Fibroblast of lung (primary cell): ENCODE measurements at places on chromosomes 6 and 20. TPM values are rescaled to one million over a fixed set of nuclear protein-coding genes. Genes with fewer than 3 reads are reported as not detected.

DNA sequence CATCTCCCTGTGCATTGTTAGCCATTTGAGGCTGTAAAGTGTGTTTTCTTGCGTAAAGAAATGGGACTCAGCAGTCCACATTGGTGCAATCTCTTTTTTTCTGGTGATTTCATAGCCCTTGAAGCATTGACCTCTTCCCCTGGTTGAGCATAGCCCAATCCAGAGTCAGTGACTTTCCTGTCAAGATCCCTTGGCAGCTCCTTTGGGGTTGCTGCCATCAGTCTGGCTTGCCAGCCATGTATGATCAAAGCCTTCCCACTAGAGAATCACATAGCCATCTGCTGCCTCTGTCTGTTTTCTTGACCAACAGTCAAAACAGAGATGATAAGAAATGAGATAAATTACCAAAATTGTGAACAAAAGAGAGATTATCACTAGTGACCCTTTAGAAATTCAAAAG is 19.6 kb downstream of the HLA-A start:
- no peak overlapping the region for H3K4me3 ChIP-seq
- DNase-seq: no peak
- H3K27ac ChIP-seq: no peak overlapping the region
- H3K27me3 ChIP-seq: no peaks in the 10 kb centered on the region
- H3K4me1 ChIP-seq: peaks cover 9% of the 10 kb centered on the region
- H3K36me3 ChIP-seq: no peaks in the 10 kb centered on the region

DNA sequence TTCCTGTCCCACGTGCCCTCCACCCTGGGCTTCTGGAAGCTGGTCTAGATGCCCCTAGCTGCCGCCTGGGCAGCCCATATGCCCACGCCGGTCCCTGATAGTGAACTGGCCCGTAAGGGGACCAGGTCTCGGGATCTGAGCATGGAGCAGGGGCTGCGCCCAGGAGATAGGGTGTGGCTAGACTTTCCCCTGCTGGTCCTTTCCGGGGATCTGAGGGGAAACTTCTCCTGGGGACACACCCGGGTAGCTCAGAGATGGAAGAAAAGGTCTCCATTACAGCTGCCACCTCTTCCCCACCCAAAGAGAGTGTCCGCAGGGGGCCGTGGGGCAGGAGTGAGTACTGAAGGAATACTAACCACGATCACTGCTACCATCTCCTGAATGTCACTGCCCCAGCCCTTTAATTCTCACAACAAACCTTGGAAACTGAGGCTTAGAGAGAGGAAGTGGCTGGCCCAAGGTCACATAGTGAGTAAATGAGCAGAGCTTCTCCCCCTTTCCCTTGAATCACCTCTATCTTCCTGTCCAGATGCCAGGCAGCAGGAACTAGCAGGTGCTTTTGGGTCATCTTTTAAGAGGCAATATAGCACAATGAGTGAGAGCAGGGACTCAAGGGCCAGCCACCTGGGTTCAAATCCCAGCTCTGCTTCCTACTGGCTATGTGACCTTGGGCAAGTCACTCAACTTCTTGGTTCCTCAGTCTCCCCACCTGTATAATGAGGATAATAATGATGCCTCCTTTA is 11.8 kb upstream of the CCN5 start:
- DNase-seq: no peak
- peaks cover 34% of the 10 kb centered on the region for H3K4me1 ChIP-seq
- peak overlapping the region; percentile 49 for H3K27ac ChIP-seq
- H3K27me3 ChIP-seq: peaks cover 2% of the 10 kb centered on the region
- no peaks in the 10 kb centered on the region for H3K36me3 ChIP-seq

GRCh38 chr20:9949563-9949962 is 85.2 kb upstream of the ANKEF1 start:
- no peaks in the 10 kb centered on the region for H3K36me3 ChIP-seq
- no peak overlapping the region for H3K27ac ChIP-seq
- DNase-seq: peak; percentile 32
- no peaks in the 10 kb centered on the region for H3K27me3 ChIP-seq
- H3K4me3 ChIP-seq: no peak overlapping the region
- H3K4me1 ChIP-seq: no peaks in the 10 kb centered on the region

DNA sequence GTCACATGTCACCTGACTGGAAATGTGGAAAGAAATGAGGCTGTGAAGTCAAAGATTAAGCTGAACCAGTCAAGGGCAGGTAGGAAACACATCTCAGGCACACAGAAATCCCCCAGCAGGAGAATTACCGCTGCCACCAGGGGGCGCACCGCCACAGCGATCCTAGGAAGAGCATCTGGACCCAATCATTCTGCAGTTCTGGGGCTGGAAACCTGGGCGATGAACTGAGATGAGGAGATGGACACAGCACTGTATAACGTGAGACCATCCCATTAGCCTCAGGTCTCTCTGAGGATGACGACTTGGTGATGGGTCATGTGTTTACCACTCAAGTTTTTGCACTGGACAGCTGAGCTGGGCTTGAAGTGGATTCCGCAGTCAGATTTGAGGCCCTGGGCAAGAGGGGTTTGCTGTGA is 6.5 kb upstream of the SLC24A3 start:
- H3K4me3 ChIP-seq: no peak overlapping the region
- no peak overlapping the region for H3K27ac ChIP-seq
- H3K27me3 ChIP-seq: peaks cover 4% of the 10 kb centered on the region
- no peaks in the 10 kb centered on the region for H3K4me1 ChIP-seq
- no peaks in the 10 kb centered on the region for H3K36me3 ChIP-seq

DNA sequence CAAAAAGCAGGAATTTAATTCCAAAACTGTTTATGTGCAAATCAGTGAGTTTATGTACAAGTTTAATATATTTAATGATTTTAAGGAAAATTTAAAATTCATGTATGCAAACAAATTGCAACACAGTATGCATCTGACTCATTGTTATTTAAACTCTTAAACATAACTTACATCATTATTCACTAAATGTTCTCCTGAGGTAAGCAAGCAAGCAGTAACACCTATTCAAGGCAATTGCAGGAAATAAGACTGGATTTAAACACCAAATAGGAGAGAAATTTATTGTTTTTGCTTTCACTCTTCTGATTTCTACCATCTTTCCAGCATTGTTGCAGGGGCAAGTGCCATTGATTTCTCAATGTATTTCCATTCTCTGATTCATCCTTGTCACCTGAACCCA is 239.5 kb downstream of the TFAP2A start:
- H3K36me3 ChIP-seq: no peaks in the 10 kb centered on the region
- H3K27me3 ChIP-seq: no peaks in the 10 kb centered on the region
- no peaks in the 10 kb centered on the region for H3K4me1 ChIP-seq
- no peak overlapping the region for H3K4me3 ChIP-seq
- DNase-seq: no peak
- no peak overlapping the region for H3K27ac ChIP-seq

DNA sequence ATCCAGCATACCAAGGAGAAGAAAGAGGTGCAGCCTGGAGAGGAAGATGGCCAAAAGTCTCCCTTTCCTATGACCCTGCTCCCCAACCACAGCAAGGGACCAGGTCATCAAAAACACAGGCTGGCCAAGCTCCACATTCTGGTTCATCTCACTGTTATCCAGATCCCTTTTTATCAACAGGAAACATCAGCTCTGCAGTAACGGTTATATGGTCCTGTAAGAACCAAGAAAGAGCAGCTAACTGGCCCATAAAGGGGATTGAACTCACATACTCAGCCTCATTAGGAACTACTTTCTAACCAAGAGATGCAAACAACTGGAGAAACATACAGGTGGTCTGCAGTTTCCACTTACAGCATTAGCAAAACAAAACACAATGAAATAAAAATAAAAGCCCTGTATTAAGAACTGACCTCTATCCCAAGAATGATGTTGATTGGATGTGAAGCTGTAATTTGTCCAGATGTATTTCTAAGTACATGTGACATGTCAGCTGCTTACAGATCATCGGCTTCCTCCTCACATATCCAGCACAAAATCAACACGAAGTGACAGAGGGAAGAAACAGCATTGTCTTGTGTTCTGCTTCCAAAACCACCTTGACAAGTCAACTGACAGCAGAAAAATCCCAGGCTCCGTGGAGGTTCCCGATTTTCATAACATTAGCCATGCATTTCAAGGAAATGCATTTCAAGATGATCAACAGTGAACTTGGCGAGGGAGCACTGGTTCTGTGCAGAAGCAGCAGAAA is 557.2 kb upstream of the AGPAT4 start:
- DNase-seq: no peak
- no peaks in the 10 kb centered on the region for H3K27me3 ChIP-seq
- no peaks in the 10 kb centered on the region for H3K36me3 ChIP-seq
- H3K4me3 ChIP-seq: no peak overlapping the region
- H3K4me1 ChIP-seq: no peaks in the 10 kb centered on the region

- no peak overlapping the region for H3K4me3 ChIP-seq
- H3K27me3 ChIP-seq: no peaks in the 10 kb centered on the region
These were observed 549.4 kb downstream of the COL12A1 start for GRCh38 chr6:74656453-74656852.

- DNase-seq: no peak
- no peaks in the 10 kb centered on the region for H3K27me3 ChIP-seq
- H3K27ac ChIP-seq: no peak overlapping the region
- no peaks in the 10 kb centered on the region for H3K4me1 ChIP-seq
- H3K4me3 ChIP-seq: no peak overlapping the region
These were observed 282.7 kb downstream of the TBC1D7 start for GRCh38 chr6:13045676-13046075.

DNA sequence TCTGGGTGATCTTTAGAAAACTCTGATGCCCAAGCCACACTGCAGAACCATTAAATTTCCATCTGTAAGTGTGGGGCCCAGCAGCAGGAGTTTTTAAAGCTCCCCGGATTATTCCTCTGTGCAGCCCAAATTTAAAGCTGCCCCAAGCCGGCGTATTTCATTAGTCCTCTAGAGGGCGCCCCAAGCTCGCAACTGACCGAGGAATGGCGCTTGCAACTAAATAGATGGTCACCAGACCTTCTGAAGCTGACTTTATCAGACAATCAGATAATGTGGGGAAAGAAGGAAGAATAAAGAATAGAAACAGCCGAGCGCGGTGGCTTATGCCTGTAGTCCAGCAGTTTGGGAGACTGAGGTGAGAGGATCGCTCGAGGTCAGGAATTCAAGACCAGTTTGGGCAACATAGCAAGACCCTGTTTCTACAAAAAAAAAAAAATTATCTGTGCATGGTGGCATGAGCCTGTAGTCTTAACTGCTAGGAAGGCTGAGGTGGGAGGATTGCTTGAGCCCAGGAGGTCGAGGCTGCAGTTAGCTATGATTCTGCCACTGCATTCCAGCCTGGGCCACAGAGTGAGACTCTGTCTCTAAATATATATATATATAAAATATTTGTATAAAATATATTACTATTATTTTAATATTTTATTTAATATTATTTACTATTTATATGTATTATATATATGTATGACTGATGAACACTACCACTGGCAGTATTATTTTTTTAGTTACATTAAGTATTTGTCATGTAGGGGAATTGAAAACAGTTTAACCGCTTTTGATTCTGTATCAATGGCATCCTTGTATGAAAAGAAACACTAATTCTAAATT is 56.0 kb downstream of the OTOR start:
- no peaks in the 10 kb centered on the region for H3K36me3 ChIP-seq
- H3K4me3 ChIP-seq: no peak overlapping the region
- no peaks in the 10 kb centered on the region for H3K4me1 ChIP-seq
- H3K27me3 ChIP-seq: peaks cover 4% of the 10 kb centered on the region
- H3K27ac ChIP-seq: no peak overlapping the region
- DNase-seq: peak; percentile 33

Gene UNC93A
- total RNA-seq: not detected in 2 replicates

Gene ENPP4
- 3.6 and 4.0 TPM in 2 replicates for total RNA-seq

Gene TDRD6
- 0.26 and 0.33 TPM in 2 replicates for total RNA-seq

Gene MACROD2
- 1.0 and 1.7 TPM in 2 replicates for total RNA-seq

Gene MUCL3
- not detected in 2 replicates for total RNA-seq
